Stimulated activated CD4-positive, alpha-beta T cell treated with anti-CD3 and anti-CD28 coated beads, TNF-alpha, amount 100 ng/mL, for 24 hours (primary cell): ENCODE measurements at places on chromosomes 11 and 22.

- DNase-seq = no peak
These were observed 2.8 kb upstream of the TMPRSS13 start for GRCh38 chr11:117931971-117932370.

DNA sequence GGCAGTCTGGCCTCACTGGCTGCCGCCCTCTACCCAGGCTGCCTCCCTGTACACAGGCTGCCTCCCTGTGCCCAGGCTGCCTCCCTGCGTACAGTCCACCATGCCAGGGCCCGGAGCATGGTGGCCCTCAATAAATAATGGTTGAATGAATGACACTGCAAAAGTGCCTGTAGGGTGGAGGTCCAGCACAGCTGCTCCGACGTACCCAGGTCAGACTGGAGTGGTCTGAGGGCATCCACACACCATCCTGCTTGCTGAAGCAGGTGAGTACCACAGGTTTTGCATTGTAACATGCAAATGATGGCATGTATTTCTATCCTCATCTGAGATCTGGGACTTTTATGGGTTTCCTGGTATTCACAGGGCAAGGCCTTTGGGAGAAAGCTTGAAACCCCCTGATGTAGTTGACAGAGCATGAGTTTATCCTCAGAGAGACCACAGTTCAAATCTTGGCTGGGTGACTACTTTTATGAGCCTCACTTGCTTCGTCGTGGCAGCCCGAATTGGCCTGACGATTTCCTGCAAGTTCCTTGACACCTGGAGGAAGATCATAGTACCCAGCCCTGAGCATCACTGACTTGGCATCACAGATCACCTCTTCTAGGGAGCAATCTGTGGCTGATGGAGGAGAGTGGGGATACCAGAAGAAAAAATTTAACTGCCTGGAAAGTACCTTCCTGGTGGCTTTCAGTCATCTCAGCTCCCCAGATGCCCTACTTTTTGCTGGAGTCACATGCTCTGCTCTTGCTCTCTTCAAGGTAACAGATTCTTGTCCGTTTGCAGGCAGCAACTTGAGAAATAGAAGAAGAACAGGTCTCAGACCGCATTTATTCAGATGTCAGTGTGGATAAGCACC is 16.0 kb upstream of the CYB5R3 start:
- DNase-seq = no peak

DNA sequence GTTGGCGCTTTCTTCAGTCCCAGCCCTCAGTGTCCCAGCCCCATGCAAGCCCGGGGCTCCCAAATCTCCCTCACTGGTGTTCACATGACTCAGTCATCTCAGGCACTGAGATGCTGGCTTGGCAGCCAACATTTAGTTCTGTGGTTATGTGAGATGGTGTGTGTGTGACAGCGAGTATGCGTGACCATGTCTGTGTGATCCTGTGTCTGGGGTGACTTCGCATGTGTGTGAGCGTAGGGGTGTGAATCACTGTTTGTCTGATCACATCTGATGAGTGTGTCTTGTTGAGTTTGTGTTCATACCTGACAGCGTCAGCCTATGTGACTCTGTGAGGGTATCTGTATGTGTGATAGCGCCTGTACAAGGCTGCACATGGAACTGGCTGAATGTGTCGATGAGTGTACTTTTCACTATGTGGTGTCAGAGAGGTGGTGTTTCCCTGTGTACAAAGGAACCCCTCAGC is 16.2 kb downstream of the CREB3L1 start:
- DNase-seq = no peak

GRCh38 chr11:120511820-120512738 is 531 bp downstream of the GRIK4 start:
- no peak for DNase-seq

GRCh38 chr11:76807206-76807875 is 24.2 kb downstream of the TSKU start:
- peak; percentile 40 for DNase-seq
